ENCODE measurements at places on chromosomes 3 and 15.

DNA sequence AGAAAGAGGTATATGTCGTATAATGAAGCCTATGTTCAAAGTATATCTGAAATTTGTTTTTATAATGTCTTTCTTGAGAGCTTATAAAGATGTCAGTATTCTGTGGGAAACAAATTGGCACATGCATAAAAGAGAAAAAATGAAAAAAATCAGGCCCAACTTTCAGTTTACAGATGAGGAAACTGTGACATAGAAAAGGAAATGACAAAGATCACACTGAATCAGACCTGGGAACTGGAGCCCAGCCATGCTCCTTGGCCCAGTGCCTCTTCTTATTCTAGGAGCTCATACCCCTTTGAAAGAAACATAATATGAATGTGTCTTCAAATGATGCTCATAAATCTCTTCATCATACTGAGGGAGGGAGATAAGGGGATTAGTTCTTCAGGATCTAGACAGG lies 48.4 kb downstream of the TMEM44 start:
- DNase-seq = no peak

DNA sequence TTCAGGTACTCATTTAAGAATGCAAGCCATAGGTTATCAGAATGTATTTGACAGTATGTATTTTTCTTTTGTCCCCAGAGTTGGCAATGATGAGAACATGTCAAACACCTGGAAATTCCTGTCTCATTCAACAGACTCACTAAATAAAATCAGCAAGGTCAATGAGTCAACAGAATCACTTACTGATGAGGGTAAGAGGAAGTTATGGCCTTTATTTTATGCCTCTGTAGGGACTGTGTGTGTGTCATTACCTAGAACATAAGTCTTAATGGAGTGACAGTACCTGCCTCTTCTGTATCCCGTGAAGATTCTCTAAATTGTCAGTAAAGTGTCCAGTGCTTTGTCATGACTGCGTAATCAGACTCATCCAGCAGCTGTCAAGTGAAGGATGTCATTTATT lies 77.5 kb downstream of the KLHL25 start:
- DNase-seq = no peak

- no peak for DNase-seq
These were observed 77.0 kb upstream of the LARS2 start for GRCh38 chr3:45311327-45311726.

- no peak for DNase-seq
These were observed 410.9 kb upstream of the PROK2 start for GRCh38 chr3:72195895-72196294.

DNA sequence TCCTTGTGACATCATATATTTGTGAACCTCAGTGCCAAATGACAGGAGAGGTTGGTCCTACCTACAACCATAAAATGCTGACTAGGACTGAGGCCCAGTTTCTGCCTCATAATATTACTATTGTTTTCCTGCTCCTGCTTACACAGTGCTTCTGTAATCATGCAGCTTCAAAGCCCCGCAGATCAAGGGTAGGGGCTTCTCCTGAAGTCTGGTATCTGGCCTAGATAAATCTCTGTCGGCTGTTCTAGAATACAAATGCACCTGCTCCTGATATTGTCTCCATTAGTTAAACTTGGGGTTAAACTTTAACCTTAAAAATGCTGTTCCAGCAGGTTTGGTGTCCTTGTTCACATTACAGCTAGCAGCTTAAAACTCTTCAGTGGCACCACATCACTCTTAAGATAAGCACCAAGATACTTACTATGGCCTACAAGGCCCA lies 552.4 kb downstream of the TUSC7 start:
- peak; percentile 44 for DNase-seq

DNA sequence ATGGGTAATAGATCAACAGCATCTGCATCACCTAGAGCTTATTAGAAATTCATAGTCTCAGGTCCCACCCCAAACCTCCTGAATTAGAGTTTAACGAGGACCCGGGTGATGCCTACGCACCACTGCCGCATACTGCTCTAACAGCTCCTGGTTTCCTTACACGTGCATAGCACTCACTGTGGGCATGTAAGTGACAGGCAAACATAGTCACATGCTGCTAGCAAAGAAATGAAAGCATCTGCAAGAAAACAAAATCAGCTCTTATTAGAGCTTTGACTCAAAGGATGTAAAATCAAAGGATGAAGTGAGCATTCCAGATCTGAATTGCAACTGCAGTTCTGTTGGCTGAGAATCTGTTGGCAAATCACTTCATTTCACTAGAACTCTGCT lies 19.1 kb upstream of the RIOX2 start:
- DNase-seq = no peak

- no peak for DNase-seq
These were observed 13.0 kb upstream of the PARP6 start for GRCh38 chr15:72285402-72285801.

GRCh38 chr3:152175528-152175889 lies 93.2 kb upstream of the MBNL1 start:
- DNase-seq = no peak

- no peak for DNase-seq
These were observed 149.5 kb downstream of the EPHA3 start for GRCh38 chr3:89256882-89257281.

DNA sequence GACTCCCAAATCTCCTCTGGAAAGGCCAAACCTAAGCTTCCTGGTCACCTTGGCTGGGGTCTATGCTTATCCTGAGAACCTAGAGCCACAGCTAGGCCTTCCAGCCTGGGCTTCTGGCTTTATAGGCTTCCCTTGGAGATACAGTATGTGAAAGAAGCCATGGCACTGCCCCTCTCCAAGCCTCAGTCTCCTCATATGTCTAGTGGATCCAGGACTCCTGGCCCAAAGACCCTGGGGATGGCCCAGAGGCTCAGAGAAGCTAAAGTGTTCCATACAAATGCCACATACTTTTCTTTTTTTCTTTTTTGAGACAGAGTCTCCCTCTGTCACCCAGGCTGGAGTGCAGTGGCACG lies 8.6 kb downstream of the ACAA1 start:
- no peak for DNase-seq

DNA sequence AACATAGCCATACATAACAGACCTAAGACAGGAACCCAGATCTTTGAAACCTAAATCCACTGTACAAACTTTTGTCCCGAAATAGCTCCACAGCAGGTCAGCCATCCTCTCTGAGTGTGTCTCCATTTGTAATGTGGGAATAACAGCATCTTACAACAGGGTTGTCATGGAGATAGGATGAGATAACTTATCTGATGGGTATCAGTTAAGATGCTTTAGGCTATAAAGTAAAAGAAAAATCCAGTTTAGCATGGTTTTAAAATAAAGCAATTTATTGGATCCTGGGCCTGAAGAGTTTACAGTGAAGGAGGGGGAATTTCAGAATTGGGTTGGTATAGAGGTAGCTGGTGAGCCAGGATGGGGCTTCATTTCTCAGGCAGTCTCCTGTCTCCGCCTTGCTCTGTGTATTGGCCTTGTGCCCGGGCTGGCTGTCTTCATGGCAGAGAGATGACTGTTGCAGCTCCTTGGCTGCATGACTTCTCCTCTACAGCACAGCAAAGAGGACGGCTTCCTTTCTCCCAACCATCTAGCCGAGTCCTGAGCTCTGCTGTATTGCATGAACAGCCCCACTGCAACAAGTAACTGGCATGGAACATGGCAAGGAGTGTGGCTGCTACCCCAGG lies 131.9 kb upstream of the PROK2 start:
- DNase-seq = no peak

DNA sequence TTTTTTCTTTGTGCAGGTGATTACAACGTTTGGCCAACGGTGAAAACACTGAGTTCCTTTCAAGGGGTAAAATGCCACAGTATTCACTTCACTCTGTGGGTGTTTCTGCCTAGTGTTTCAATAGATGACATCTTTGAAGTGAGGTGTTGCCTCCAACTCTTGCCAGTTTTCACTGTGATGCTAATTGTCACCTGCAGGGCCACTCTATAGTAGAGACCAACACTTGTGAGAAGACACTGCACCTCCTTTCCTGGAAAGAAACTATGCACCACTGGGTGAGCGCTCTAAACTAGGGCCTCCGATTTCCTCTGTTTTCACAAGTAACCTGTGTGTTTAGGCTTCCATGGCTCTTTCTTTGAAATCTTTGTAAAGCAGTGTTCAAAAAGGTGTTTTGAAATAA lies 98.3 kb downstream of the THRB start:
- DNase-seq = no peak

GRCh38 chr3:16200411-16200810 lies 25.9 kb downstream of the GALNT15 start:
- no peak for DNase-seq

GRCh38 chr3:66110840-66111239 lies 72.1 kb upstream of the MAGI1 start:
- peak; percentile 9 for DNase-seq

DNA sequence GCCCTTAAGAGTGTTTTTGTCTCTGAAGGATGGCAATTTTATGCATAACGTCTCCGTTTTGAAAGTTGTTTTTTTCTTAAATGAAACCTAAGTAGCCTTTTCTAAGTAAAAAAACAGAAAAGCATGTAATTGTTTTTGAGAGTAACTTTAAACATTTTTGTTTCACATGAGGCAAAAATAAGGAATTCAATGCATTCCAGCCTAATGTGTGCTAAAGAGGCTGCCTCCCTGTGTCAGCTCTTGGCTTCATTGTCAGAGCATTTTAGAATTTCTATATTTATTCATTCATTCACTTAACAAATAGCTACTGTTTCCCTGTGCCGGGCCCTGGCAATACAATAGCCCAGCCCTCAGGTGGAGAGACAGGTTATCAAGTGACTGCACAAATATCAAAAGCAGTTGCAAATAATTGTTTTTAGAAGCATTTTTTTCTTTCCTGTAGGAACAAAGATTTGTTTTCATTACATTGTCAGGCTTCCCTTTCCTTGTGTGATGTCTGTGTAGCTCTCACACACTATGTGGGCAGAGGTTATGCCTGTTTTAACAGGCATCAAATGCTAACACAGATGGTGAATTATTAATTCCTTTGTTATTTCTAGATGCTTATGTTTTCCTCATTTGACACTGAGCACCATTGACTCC lies 81.9 kb downstream of the CCK start:
- no peak for DNase-seq

- no peak for DNase-seq
These were observed 135.6 kb downstream of the TJP1 start for GRCh38 chr15:29686445-29687203.

- DNase-seq = no peak
These were observed 73.1 kb downstream of the OXSM start for GRCh38 chr3:25863011-25863415.

GRCh38 chr15:81752974-81753373 lies 292.8 kb downstream of the MEX3B start:
- peak; percentile 22 for DNase-seq

GRCh38 chr15:64024172-64025050 lies 21.9 kb downstream of the DAPK2 start:
- no peak for DNase-seq

DNA sequence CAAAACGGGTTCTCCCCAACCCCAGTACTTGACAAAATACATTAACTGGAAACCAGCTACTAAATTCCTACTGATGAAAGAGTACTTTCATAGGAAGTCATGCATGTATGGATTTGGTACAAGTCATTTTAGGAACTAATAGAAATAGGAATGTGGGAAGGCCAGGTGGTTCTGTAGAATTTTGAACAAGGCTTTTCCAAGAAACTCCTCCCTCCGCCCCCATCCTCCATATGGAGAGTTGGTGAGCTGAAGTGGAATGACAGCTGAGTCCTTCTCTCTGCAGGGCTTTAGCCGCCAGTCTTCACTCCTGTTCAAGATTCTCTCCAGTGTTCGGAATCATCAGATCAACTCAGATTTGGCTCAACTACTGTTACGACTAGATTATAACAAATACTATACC lies 33.2 kb downstream of the TUBGCP4 start:
- no peak for DNase-seq

DNA sequence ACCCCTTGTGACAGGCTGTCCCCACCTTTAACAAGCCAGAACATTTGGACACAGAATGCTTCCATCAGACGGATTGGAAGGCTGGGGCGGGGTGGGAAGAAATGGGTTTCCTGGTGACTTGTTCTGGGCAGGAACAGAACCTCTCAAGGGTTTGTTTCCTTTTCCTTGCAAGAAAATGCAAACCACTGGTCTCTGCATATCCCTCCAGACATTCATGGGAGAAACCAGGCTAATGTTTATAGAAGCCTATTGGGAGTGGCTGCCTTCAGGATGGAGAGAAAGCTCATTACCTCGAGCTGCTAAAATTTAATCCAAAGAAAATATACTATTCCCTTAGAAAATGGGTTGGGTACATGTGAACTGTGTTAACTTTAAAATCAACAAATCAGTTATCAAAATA lies 21.9 kb downstream of the MINAR1 start:
- DNase-seq = no peak

DNA sequence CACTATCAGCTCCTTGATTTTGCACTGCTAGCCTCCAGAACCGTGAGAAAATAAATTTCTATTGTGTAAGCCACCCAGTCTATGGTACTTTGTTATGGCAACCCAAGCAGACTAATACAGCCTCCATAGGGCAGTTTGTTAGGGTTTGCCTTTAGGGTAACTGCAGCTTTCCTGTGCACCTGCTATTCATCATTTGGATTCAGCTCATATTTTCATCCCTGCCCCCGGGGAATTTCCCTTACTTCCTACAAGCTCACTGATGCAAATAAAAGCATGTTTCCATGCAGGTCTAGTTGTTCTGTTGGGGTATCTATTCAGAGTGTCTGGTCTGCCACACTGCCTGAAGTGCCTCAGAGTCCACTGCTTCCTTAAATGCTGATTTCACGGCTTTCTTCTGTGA lies 48.6 kb upstream of the ATOSA start:
- no peak for DNase-seq

GRCh38 chr3:81218023-81218422 lies 543.4 kb downstream of the GBE1 start:
- DNase-seq = no peak

DNA sequence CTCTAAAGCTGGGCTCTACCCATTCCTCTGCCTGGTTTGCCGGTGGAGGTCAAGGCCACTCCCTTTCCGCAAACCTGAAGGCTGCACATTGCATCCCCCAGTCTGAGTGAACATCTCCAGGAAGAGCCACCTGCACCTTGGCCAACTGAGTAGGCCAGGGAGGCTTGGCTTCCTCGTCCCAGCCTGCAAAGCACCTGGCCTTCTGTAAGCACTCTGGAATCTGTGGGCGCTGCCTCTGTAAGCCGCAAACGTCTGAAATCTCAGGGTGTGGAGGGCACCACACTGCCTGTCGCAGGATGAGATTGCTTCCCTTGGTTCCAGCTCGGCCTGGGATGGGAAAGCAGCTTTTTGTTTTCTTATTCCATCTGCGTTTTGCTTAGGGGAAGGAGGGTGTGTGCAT lies 81.3 kb downstream of the SEC22A start:
- DNase-seq = no peak

DNA sequence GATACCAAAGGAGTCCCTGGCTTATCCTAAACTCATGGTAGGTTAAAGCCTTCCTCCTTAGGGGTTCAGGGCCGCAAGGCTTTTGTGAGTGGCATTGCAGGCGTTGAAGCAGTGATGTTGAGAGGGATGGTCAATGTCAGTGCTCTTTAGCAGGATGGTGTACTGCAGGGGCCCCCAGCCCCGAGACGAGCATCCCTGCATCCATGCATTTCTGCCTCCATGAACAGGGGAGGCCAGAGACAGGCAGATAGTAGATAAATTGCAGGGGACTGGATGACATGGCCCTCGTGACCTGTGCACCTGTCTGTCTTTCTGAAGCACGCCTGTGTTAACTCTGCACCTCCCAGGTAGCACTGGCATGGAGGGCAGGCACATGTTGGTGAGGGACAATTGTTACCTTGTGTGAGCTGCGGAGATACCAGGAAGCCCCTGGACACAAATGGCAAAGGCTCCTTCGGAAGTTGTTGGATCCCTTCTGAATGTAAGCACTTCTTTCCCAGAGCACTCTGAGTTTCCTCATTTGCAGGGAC lies 133.5 kb downstream of the SNRPN start:
- no peak for DNase-seq

GRCh38 chr3:66367979-66368378 lies 132.8 kb downstream of the LRIG1 start:
- DNase-seq = no peak
